ENCODE measurements at places on chromosomes 5 and 9.

GRCh38 chr5:94086194-94086593 lies 344.8 kb upstream of the POU5F2 start:
- no peak for DNase-seq

GRCh38 chr9:27276193-27277030 lies 20.5 kb downstream of the EQTN start:
- no peak for DNase-seq

DNA sequence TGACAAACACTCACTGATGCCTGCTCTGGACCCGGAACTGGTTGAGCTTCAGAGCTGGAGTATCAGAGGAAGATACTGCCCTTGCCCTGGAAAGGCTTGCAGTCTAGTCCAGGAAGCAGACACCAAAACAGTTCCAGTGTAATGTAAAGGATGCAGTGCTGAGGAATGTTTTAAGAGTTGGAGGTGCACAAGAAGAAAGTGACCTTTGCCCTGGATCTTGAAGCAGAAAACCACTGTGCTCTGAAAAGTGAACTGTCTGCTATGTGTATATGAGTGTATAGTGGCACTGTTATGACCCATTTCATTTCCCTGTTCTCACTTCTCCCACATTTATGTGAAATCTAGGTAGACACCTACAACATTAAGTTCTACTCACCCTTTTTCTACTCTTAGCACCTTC lies 2.1 kb downstream of the ZNF346 start:
- DNase-seq, result no peak

GRCh38 chr5:172688349-172689217 lies 47.5 kb downstream of the NEURL1B start:
- DNase-seq, result no peak

GRCh38 chr9:16277471-16277960 lies 593.0 kb downstream of the BNC2 start:
- DNase-seq, result no peak

Measured in upper lobe of right lung (tissue), 1 donor.